ENCODE measurements at places on chromosomes 12 and 14.
A peak's percentile ranks its signal among the peaks of the same experiment; 100 is the strongest.

DNA sequence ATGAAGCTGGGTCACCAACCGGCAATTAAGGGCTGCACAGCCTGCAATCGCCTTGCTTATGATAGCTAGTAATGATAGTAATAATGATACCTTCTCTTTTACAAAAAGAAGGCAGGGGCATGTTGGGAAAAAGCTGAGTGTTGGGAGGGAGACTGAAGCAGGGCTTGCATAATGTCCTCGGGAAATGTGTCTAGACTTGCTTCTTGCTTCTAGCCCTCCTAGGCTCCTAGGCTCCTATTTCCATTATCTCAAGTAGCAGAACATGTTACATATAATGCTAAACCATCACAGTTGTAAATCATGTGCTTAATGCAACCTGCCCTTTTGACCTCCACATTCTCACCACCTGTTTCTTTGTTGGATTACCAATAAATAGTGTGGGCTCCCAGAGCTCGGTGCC is 18.7 kb downstream of the RERGL start:
- no peak for DNase-seq

DNA sequence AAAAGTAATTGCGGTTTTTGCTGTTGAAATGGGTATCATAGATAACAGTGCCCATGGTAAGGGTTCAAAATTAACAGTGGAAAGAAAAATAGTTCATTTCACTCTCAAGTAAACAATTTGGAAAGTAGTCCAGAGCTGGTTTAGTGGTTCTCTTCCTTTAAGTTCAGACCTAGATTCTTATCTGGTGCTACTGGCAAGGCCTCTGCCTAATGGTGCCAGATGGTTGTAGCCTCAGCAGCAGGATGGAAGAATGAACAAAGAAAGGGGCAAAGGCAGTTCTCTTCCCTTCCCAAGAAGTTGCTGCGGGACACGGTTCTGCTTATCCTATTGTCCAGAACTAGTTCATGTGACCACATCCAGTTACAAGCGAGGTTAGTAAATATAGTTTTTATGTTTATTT is 10.5 kb downstream of the ARG2 start:
- DNase-seq, result no peak

DNA sequence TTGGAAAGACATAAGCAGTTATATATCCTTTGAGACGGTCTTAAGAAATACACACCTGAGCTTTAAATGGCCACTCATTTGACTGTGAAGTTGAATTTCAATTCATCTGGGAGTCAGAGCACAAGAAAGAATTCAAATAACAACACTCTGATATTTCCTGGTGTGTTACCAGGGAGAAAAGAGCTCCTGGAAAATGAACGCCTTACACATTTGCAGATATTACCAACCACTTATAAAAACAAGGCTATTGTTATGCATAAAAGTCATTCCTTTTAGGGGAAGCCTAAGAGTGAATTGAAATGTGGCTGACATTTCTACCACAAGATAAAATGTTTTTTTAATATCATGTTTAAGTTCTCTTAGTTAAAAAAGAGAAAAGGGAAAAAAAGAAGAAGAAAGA is 229.2 kb upstream of the PLEKHG7 start:
- DNase-seq, result no peak

- DNase-seq, result peak; percentile 48
Observed at GRCh38 chr12:94207849-94208621, 59.7 kb downstream of the PLXNC1 start.

DNA sequence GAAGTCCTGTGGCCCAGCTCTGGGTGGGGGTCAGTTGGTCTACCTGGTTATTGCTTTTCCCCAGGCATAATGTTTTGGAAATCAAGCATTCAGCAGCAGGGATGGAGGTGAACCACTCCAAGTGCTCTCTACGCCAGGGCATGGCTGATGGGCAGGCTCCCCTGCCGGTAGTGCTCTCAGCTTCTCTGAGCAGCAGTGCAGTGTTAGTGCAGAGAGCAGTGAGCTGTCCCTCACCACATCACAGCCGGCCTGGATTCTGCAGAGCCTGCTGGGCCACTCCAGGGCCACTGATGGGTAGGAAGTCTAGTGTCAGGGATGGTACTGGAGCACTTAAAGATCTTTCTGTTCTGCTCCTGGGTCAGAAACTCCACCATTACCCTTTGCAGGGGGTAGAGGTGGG is 151.1 kb downstream of the CALM1 start:
- DNase-seq, result no peak

DNA sequence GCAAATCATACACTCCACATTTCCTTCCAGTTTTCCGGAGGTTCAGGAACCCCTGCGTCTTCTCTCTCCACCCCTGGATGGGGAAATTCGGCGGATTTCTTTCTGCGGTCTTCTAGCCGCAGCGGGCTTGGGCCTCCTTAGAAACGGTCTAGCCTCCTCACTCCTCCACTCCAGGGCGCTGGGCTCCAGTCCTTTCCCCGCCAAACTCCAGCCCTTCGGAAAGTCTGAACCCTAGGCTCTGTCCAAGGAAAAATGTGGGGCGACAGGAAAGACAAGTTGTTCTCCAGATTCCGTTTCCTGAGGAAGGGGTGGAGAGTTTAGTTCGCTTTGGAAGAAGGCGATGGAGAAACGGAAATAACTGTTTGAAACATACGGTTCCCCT is 1.4 kb upstream of the HOXC10 start:
- no peak for DNase-seq

- DNase-seq, result no peak
Observed at GRCh38 chr12:4277857-4278256, 4.3 kb downstream of the CCND2 start.

DNA sequence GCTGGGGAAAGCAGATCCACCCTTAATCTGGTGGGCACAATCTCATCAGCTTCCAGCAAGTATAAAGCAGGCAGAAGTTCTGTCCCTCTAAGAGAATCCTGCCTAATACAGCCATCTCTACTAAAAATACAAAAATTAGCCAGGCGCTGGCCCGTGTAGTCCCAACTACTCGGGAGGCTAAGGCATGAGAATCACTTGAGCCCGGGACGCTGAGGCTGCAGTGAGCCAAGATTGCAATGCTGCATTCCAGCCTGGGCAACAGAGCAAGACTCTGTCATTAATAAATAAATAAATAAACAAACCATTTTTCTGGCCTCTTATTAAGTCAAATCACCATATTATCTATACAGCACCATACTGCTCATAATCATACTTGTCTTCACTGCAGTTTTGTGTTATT is 111.2 kb downstream of the MED13L start:
- no peak for DNase-seq

- DNase-seq, result no peak
Observed at GRCh38 chr12:95126736-95127135, 53.3 kb upstream of the NR2C1 start.

GRCh38 chr12:119802472-119802871 is 74.6 kb downstream of the CIT start:
- no peak for DNase-seq

GRCh38 chr12:41325336-41325735 is 137.2 kb downstream of the PDZRN4 start:
- no peak for DNase-seq

DNA sequence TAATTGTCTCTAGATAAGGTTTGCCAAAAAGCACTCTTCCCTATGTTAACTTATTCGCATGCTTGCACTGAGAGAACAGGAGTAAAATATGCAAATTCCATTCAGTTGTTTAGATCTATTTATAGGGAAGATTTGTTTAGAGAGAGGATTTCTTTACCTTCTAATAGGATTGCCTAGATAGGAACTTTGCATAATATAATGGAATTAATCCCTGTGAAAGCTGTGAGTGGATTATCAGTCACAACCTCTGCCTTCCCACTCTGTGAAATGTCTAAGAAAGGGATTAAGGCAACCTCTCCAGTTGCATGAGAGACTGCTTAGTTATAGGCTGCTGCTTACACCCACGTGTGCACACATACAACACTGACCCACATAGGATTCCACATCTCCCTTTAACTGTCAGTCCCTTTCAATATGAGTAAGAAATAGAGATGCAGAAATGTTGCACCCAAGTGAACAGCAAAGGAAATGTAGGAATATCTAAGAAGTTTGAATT is 83.2 kb downstream of the ALG10B start:
- DNase-seq, result no peak

DNA sequence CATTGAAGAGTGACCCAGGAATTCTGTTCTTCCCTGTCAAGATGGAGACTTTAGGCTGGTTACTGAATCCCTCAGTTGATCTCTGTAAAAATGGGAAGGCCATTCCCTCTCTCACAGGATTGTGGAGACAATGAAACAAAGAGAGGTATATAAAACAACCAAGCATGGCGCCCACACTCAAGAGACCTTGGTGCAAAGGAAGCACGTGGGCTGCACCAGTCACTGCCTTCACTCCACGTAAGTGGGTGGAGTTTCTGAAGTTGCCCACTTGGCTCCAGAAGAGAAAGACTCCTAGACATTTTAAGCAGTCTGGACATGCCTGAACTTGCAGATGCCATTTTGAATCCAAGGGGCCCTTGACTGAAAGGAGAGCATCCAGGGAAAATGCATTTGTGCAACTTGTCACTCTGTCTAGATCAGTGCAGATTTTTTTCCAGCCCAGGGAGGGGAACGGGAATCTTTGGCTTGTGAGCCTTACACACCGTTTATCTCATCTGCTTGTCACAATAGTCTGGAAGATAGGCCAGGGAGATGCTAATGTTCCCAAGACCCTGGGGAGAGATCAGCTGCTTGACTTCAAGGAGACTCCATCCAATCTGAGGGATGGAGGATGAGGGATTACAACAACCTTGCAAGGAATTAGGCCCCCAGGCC is 96.9 kb upstream of the TBX3 start:
- DNase-seq, result no peak

DNA sequence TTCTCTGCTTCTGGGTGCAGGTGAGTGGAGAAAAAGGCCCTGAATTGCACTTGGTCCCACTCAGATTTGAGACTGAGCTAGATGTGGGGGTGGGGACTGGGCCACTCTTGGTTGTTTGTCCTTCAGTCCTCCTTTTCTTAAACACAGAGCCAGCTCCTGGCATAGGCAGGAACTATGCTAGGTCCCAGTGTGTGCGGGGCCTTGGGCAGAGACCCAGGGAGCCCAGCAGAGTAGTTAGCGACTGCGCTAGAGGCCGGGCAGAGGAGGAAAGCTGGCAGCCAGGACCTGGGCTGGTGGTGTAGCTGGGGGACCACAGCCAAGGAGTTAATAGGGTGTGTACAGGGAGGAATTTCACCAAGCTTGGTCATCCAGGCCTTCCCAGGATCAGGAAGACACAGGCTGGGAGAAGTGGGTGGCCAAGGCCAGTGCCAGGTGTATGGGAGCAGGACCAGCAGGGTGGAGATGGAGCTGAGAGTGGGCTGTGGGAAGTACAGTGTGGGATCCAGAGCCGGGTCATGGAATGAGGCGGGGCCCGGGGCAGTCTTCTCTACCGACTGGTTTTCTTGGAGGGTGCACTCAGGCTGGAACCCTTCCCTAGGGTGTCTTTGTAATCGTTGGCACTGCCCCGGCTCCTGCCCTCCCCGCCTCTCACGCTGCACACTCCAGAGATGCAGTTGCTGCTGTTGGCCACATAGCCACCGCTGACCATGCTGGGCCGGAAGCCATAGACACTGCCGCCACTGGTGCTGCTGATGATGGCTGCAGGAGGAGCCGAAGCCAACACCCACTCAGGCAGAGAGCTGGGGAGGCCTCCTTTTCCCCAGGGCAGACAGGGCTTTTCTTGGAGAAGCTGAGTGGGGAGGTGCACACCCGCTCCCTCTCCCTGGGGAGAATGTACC is 8.7 kb downstream of the KRT71 start:
- no peak for DNase-seq

DNA sequence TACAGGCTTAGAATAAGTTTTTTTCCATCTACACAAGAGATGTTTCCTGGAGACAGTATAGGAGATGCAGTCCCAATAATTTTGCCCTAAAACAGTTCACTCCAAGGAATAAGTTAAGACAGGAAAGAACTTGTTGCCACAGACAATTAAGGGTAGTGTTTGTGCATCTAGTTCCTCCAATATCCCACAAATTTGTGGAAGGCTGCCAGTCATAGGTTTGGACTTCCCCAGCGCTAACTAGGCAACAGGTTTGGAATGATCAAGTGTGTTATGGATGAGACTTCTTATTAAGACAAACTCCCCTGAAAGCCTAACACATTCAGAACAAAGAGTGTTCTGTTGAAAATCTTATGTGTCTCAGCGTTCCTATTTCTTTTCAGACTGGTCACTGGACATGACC is 611.0 kb downstream of the CCER1 start:
- DNase-seq, result no peak

- no peak for DNase-seq
Observed at GRCh38 chr12:4275870-4276301, 2.3 kb downstream of the CCND2 start.

- no peak for DNase-seq
Observed at GRCh38 chr12:92297932-92298696, 152.5 kb upstream of the BTG1 start.

DNA sequence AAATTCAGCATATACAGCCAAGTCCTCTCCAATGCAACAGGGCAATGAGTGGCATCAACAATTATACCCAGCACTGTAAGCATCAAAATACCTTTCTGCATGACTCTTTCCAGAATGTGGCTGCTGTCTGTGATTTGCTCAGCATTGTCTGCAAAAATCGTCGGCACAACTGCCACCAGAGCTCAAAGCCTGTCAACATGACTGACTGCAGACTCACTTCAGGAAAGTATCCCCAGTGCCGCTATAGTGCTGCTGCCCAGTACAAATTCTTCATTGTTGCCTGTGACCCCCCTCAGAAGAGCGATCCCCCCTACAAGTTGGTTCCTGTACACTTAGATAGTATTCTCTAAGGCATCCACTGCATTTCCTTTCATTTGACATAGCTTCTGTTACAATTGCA is 735 bp downstream of the RNASE6 start:
- DNase-seq, result no peak

DNA sequence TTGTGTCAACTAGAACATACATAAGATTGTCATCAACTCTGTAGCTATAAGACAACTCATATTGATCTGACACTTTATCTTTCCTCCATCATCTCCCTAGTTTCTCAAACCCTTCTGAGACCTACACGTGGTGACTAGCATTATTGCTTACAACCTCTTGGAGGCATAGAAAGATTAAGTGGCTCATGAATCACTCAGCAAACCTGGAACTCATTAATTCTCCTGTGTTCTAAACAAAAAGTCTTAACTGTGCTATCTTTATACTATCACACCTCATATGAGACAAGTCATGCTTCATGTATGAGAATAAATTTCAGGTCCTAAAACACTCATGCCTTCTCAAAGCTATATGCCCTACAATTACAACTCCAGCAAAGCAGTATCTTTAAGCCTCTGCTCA is 408.6 kb upstream of the SYT1 start:
- DNase-seq, result no peak

GRCh38 chr12:50625029-50625925 is 120.5 kb downstream of the DIP2B start:
- DNase-seq, result no peak

DNA sequence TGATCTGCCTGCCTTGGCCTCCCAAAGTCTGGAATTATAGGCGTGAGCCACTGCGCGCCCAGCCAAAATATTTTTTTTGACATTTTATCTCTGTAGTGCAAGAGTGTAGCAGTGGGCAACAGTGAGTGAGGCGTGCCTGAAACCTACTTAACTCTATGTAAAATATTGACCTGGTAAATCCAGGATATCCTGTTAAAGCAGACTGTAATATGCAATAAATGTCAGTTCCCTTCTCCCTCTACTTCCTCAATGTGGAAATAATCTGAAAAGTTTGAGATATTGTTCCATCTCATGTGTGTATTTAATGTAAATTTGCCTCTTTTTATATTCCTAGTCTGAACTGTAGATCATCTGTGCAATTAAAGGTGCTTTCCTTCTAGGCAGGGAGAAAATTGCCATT is 9.5 kb upstream of the CDK17 start:
- peak; percentile 34 for DNase-seq
